ENCODE measurements at places on chromosomes 11 and 22. TPM values are rescaled to one million over a fixed set of nuclear protein-coding genes. Genes with fewer than 3 reads are reported as not detected.

GRCh38 chr22:30183271-30183670 is 63.3 kb downstream of the LIF start:
- no peak for DNase-seq

Gene SLC7A4
- 54.8 TPM for polyA plus RNA-seq

Gene TBX10
- polyA plus RNA-seq: not detected

Gene C22orf42
- 13.3 TPM for polyA plus RNA-seq

- DNase-seq: no peak
Measured at GRCh38 chr11:2114430-2115241, 24.6 kb downstream of the IGF2 start.

Gene ANO3
- polyA plus RNA-seq: 2.4 TPM

- DNase-seq: no peak
Measured at GRCh38 chr11:95867105-95867504, 56.8 kb downstream of the MTMR2 start.

- DNase-seq: no peak
Measured at GRCh38 chr22:21803811-21804249, 63.6 kb downstream of the MAPK1 start.

DNA sequence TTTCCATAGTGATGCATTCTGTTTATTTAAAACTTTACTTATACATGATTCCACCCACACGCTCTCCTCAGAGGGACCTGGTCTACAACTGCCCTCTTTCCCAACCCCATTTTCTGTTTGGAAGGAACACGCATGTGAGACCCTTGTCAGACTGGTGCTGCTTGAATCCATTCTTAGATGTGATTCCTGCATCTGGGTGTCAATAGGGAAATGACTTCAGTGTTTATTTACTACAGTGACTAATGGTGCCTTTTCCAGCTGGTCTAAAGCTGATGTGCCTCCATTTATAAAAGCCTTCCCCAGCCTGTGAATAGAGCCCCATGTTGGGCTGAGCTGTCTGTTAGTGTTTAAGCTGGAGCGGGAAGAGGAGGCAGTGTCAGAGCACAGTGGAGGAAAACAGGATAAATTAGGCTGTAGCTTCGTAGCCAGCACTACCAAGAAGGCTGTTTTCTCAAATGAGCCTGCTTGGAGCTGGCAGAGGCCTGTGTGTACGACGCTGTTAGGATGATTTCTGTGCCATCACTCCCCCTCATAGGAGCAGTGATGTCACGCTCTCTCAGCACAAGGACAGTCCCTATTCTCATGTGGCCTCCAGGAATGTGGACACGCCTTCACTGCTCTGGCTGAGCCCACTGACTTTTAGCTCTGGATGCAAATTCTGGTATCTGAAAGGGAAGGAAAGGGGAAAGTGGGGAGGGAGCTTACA is 18.9 kb upstream of the C11orf96 start:
- DNase-seq: peak; percentile 90

Gene CYP2D6
- polyA plus RNA-seq: 0.54 TPM

DNA sequence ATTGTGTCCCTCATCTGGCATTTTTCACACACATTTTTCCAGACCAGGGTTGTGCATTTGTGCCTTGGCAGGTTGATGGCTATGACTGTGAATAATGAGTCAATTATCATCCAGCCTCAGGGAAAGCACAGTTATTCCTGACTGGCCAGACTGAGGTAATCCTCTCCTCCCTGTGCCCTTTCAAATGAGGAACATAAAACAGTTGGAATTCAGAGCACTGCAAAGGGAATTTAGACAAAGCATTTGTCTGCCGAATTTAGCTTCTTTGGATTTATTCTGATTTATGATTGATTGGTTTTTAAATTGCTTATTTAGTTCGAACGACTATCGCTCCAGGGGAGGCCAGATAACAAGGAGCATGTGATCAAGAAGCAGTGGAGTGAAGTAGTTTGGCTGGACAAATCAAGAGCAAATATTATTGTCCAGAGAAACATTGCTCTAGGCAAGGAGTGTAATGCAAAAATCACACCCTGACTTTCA is 30.8 kb upstream of the RAG2 start:
- DNase-seq: no peak

DNA sequence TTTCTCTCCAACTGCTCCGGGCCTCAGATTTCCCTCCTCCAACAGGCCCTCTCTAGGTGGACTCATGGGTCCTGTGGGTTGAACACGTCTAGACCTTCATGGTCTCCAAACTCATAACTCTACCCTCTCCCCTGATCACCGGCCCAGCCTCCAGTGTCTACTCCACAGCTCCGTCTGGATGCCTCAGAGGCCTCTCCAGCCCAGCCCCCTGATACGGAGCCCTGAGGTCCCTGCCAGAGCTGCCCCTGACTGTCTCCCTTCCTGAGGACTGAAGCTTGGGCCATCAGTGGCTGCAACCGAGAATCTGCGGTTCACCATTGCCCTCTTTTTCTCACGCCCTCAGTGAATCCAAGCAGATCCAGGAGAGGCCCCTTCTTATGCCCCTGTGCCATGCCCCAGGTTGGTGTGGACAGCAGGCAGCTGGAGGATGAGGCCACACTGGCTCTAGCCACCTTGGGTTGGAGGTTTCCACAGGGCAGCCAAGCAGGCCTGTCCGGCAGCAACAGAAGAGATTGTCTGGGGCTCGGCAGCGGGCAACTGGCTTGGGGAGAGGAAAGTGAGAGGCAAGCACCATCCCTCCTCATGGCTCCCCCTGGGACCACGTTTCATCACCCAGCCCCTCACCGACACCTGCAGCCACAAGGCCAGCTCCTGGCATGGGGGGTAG is 104.6 kb upstream of the FGF3 start:
- no peak for DNase-seq

Data from testis (tissue), 5 donors.